AG10803 (cell line): ENCODE measurements at places on chromosomes 12 and 14.
A peak's percentile ranks its signal among the peaks of the same experiment; 100 is the strongest.

DNA sequence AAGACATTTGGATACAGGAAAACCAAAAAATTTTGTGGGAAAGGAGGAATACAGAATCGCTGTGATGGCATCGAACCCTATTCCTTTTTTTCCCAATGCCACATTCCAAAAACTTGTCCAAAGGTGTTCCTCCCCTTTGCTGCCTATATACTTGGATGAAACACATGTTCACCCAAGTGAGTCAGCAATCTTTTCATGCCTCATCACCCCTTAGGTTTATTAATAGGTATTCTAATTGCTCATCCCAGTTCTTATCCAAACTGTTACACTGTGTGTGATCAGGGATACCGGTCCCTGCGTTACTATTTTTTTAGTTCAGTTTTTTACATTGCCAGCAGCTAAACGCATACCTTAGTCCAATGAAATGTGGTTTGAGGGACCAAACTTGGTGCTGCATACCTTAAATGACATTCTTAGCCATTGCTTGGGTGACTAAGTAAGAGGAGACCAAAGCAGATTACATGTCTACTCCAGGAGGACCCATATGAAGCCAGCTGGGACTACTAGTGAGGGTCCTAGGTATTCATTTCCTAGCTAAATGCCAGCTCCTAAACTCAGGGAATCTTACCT lies 20.6 kb upstream of the ST8SIA1 start:
- DNase-seq: no peak

DNA sequence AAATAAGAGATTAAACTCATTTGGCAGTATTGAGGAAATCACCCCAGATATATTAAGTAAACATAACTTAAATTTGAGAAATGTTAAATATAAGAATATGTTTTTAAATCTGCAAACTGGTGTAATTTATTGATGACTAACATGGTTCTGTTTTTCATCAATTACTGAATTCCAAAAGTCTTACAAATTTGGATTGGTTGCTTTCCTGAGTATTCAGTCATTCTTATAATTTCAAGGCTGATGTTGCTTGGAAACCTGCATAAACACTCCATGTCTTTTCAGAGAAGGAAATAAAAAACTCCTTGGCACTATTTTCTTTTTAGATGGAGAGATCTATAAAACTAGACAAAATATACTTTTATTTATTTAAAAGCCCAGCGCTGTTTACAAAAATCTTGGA lies 71.7 kb downstream of the NOVA1 start:
- DNase-seq: peak; percentile 63

DNA sequence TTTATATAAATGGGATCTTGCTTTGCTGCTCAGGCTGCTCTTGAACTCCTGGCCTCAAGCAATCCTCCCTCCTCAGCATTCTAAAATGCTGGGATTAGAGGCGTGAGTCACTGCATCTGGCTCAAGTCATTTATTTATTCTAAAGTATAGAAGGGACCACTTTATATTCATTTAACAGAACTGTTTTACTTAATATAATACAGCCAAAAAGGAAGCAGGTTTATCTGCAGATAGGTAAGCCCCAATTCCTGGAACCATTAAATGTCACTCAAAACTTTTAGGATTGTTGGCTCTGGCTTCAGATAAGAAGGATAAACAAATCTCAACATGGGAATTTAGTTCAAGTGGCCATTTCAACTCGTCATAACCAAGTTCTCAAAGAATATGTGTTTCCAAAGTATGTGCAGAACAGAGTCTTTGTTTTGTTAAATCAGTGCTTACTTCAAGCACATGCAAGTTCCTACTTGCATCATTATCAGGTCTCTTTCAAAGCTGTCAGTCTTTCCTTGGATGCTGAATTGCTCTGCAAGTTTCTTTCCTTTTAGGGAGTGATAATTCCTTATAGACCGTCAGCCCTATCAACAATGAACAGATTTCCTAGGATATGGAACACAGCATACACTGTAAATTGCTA lies 60.4 kb downstream of the KITLG start:
- DNase-seq: no peak

DNA sequence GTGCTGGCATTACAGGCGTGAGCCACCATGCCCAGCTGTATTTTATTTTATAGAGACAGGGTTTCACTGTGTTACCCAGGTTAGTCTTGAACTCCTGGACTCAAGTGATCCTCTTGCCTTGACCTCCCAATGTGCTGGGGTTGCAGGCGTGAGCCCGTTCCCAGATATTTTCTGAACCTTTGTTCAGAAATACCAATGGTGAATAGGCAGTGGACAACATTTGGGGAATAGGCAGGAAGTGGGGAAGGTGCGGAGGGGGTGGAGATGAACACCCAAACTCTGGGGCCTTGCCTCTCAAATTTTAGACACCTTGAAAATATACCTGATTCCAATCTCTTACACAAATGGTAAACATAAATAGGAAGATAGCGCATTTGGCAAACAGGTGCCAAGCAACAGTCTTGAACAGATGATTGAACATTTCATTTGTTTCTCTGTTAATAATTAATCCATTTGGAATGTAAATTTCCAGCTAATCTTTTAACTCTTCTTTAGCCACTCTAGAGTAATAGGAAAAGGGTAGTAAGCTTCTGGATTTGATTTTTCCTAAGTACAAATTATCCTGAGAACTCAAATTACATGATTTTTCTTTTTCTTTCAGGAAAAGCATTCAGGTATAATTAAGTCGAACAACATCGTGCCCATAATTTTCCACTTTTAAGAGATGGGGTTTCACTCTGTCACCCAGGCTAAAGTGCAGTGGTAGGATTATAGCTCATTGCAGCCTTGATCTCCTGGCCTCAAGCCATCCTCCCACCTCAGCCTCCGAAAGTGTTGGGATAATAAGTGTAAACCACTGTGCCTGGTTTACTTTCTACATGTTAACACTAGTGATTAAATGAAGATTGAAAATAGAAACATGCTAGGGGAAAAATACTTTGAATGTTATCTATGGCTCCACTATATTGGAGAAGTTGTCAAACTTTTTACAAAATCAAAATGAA lies 22.9 kb upstream of the RNF34 start:
- DNase-seq: no peak

DNA sequence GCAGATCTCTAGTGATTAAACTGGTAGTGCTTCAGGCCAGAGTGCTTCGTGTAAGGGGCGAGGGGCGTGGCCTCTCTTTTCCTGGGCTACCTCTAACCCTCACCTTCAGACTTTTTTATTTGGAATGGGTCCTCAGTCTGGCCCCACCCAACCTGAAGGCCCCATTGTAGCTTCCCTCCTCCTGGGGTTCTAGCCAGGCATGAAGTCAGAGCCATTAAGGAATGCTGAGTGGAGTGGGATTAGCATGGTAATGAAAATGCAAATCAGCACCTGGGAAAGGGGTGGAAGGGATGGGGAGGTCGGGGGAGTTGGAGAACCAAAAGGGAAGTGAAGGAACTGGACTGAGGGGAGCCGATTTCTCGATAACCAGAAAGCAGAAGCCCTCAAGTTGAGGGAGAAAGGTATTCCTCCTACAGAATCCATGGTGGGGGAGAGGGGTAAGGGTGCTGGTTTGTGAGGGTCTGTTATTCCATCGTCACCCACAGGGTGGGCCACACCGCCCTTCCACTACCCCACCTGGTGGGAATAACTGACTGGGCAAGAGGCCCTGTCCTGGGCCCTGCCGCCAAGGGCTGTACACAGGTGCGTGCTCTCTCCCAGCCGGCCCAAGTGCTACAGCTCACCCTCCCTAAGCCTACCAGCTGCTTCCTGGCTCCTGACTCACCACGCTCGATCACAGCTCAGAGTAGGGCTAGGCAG lies 14.1 kb downstream of the ZFHX2 start:
- DNase-seq: no peak

GRCh38 chr12:65511912-65512311 lies 233.4 kb downstream of the MSRB3 start:
- no peak for DNase-seq

DNA sequence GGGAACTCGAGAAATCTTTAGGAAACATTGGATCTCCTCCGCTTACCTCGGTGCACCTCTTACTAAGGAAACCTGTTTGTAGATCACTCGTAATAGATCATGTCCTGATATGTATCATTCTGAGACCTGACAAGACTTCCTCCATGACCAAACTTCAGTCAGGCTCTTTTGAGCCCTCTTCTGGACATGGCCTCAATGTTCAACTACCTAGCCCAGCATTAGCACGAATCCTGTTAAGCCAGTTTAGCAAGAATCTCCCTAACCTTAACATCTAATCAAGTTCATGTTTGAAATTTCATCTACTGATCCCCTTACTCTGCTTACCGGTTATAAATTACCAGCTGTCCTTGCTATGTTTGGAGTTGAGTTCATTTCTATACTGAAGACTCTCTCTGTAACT lies 713.9 kb upstream of the USP15 start:
- DNase-seq: no peak

- DNase-seq: no peak
These were observed 1.2 kb downstream of the PTPRO start for GRCh38 chr12:15323480-15323879.

GRCh38 chr14:44759277-44759676 lies 202.5 kb downstream of the KLHL28 start:
- DNase-seq: no peak

GRCh38 chr12:59763835-59764234 lies 168.0 kb downstream of the SLC16A7 start:
- DNase-seq: no peak

GRCh38 chr14:84237881-84238280 lies 1292.1 kb upstream of the FLRT2 start:
- no peak for DNase-seq

- no peak for DNase-seq
These were observed 94.7 kb downstream of the CCDC92 start for GRCh38 chr12:123877968-123878367.

DNA sequence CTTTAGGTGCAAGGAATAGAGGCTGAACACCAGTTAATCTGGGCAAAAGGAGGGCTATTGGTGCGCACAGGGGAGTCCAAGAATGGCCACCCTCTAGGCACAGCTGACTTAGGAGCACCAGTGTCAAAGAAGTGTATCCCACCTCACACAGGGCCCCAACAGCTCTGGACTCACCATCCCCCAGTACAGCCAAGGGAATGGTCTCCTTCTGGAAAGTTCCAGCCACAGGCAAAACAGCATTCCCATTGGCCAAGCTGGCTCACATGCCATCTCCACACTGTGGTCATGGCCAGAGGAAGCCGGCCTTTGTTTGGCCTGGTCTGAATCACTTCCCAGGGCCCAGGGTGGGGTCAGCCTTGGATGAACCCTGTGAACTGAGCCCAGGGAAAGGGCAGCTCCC lies 120.1 kb downstream of the DICER1 start:
- no peak for DNase-seq

DNA sequence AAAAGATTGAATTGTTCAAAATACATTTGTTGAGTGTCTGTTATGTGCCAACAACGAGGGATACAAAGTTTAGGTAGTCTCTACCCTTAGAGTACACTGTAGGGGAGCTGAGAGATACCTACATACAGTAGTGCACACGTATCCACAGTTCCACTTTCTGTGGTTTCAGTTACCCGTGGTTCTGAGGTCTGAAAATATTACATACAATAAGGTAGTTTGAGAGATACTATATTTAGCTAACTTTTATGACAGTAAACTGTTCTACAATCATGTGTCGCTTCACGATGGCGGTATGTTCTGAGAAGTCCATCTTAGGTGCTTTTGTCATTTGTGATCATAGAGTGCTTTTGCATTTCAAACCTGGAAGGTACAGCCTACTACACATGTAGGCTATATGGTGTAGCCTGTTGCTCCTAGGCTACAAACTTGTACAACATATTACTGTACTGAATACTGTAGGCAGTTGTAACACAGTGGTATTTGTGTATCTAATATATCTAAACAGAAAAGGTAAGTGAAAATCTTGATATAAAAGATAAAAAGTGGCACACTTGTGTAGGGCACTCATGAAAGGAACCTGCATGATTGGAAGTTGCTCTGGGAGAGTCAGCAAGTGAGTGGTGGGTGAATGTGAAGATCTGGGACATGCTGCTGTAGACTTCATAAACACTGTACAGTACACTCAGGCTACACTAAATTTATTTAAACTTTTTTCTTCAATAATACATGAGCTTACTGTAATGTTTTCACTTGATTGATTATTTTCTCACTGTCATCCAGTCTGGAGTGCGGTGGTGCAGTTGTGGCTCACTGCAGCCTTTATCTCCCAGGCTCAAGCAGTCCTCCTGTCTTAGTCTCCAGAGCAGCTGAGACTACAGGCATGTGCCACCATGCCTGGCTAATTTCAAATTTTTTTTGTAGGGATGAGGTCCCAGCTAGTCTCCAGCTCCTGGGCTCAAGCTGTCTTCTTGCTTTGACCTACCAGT lies 4.0 kb downstream of the CPSF6 start:
- no peak for DNase-seq

GRCh38 chr14:33120341-33120740 lies 181.7 kb downstream of the NPAS3 start:
- DNase-seq: peak; percentile 50

- peak; percentile 56 for DNase-seq
These were observed 28.1 kb downstream of the CBX5 start for GRCh38 chr12:54251667-54252284.

- no peak for DNase-seq
These were observed 20.3 kb upstream of the DHRS2 start for GRCh38 chr14:23615856-23616255.

DNA sequence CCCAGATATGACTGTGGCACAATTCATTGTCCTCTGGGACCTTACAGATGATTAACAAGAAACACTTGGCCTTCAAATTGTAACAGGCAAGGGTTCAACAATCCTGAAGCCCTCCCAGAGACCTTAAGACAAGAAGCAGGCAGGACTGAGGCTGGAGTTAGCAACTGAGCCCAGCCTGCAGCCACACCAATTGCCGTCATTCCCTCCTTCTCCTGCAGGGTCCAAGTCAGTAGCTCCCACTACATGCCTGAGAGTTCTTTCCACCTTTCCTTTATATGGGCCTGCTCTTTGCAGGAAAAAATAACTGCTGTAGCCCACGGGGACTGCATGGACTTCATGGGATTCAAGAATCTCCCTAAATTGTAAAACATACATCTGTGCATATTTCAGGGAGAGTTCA lies 2.4 kb upstream of the SERPINA4 start:
- DNase-seq: no peak

GRCh38 chr12:42023733-42024494 lies 120.8 kb downstream of the GXYLT1 start:
- DNase-seq: peak; percentile 66

- DNase-seq: no peak
These were observed 539.8 kb downstream of the NRXN3 start for GRCh38 chr14:78709795-78710557.
